ENCODE measurements at places on chromosomes 12 and 14. TPM values are rescaled to one million over a fixed set of nuclear protein-coding genes. Genes with fewer than 3 reads are reported as not detected.

SELPLG gene
- 1.1 TPM for total RNA-seq

KRT77 gene
- total RNA-seq = 0.74 TPM

MSI1 gene
- 7.4 TPM for total RNA-seq

GPRC5A gene
- 2.7 TPM for total RNA-seq

ENDOU gene
- total RNA-seq = 0.43 TPM

GNB3 gene
- 5.0 TPM for total RNA-seq

All from testis (tissue), 5 donors.